Activated CD4-positive, alpha-beta T cell treated with anti-CD3 and anti-CD28 coated beads for 48 hours (primary cell): ENCODE measurements at places on chromosomes 5 and 9.

- no peak for DNase-seq
Measured at GRCh38 chr5:111266491-111266890, 42.3 kb downstream of the CAMK4 start.

DNA sequence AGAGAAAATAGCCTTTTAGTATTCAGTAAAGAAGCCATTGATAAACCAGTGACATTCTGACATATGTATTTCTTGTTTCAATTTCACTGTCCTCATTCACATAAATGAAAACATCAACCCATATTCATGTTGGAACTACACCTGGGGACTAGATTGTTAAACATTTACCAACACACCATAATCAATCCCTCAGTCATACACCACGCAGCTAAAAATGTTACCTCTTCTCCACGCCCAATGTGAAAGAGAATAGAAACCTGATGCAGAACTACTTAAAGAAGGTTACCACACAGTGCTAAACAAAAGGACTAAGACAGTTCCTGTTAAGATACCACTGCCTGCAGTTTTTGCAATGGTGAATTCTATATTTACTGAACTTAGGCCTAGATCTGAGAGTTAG, 518.9 kb downstream of the PRELID2 start:
- no peak for DNase-seq

- no peak for DNase-seq
Measured at GRCh38 chr9:109477258-109478050, 20.7 kb downstream of the PTPN3 start.

DNA sequence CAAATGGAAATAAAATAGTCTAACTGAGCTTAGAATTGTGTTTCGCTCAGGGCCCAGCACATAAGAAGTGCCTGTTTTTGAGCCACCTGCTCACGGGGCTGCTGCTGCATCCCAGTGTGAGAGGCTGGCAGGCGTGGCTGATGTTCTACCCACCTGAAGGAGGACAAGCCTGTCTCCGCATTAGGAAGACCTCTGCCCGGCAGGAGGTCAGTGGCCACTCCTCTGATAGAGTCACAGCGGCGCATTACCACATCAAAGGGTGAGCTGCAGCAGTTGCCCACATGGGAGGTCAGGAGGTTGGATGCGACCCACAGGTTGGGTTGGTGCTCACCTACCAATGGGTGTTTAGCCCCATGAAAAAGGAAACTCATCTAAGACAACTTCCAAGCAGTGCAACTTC, 3.7 kb upstream of the SLC6A7 start:
- DNase-seq, result no peak

- no peak for DNase-seq
Measured at GRCh38 chr5:58241389-58241788, 218.5 kb downstream of the PLK2 start.

GRCh38 chr5:89546657-89547056, 663.7 kb upstream of the MEF2C start:
- no peak for DNase-seq

DNA sequence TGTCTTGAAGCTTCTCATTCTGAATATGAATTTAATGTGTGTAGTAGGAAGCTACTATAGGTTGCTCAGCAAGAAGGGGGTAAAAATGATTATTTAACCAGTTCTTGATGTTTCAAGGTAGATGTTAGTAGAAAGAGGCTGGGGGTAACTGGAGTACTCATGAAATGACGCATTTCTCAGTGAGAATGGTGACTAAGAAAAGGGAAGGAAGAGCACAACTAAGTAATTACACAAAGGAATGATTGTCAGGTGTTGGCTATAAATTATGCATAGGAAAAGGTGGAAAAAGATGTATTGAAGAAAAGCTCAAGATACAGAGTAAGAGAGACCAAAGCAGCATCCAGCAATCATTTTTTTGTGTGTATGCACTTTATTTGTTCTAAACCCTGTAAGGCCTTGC, 1.4 kb upstream of the PSIP1 start:
- DNase-seq, result no peak

- DNase-seq, result no peak
Measured at GRCh38 chr9:6873857-6874256, 116.1 kb downstream of the KDM4C start.

DNA sequence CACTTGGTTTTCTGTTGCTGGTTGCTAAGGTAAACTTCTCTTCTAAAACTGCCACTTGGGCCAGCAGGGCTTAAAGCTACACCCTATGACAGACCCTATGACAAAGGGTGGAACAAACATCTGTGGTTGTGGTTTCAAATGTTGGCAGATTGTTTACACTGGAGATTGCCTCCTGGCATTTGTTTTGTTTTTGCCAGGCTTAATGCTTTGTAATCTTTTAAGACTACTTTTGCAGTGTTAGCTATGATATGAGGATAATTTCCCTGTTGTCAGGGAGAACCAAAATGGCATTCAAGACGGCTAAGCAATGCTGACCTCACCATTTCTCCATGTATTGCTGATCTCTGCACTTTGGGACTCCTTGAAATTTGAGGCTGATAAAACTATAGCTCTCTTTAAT, 50.3 kb downstream of the MAMDC2 start:
- DNase-seq, result no peak

- no peak for DNase-seq
Measured at GRCh38 chr9:90240541-90240940, 402.1 kb downstream of the DIRAS2 start.

DNA sequence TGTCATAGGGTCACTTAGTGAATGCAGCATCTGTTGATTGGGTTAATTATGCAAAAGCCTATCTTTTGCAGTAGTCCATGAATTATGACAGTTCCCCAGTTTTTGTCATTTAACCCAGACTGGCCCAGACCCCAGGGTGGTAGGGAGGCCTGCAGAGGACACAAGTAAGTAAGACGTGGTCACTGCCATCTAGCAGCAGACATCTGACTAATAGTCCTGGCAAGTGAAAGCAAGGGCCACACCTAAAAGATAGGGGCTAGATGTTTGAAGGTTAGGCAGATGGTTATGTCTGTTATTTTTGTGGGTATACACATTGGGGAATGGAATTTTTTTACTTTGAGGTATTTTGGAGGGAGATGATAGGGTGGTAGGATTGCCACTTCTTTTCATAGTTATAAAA, 48.0 kb downstream of the RAB14 start:
- no peak for DNase-seq

GRCh38 chr5:89187883-89188465, 305.0 kb upstream of the MEF2C start:
- no peak for DNase-seq

- DNase-seq, result no peak
Measured at GRCh38 chr9:3506164-3506563, 19.6 kb downstream of the RFX3 start.

GRCh38 chr5:73151766-73152410, 21.1 kb upstream of the TMEM174 start:
- no peak for DNase-seq

GRCh38 chr5:163303718-163304117, 133.7 kb upstream of the CCNG1 start:
- DNase-seq, result no peak

DNA sequence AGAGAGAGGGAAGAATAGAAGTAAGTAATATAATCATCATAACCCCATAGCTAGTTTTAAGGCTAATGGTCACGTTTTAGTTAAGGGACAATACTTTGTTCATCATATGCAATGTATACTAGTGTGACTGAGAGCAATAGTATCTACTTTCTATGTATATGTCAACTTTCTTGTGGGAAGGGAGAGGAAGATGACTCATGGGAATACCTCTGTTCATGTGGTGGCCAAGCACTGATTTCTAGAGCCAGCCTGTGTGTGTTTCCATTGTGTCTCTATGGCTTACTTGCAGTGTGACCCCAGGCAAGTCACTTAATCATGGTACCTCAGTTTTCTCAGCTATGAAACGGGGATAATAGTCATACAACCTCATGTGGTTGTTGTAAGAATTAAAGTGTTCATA, 639.6 kb downstream of the CETN3 start:
- DNase-seq, result no peak

- no peak for DNase-seq
Measured at GRCh38 chr9:124513376-124513994, 6.3 kb upstream of the NR5A1 start.

GRCh38 chr5:56323505-56323904, 90.4 kb upstream of the ANKRD55 start:
- DNase-seq, result peak; percentile 46

DNA sequence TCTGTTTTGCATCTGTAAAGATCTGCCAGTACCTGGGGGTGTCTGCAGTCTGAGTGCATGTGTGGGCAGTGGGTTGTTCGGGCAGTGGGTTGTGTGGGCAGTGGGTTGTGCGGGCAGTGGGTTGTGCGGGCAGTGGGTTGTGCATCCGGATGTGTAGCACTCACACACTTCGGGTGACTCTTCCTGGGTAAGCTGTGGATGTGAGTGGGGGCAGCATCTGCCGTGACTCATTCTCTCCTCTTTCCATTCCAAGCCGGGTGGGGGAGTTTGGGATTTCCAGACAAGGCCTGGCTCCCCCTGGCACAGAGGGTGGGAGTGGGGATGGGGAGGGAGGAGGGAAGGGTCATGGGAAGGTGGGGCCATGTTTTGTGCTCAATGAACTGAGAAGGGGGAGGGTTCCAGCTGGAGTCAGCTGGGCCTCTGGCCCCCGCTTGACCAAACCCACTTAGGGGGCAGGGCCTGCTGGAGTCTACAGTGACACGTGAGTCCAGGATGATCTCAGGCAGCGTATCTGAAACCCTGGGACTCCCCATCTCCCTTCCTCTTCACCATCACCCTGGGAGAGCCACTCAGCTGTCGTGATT, 8.3 kb downstream of the CRB2 start:
- no peak for DNase-seq

DNA sequence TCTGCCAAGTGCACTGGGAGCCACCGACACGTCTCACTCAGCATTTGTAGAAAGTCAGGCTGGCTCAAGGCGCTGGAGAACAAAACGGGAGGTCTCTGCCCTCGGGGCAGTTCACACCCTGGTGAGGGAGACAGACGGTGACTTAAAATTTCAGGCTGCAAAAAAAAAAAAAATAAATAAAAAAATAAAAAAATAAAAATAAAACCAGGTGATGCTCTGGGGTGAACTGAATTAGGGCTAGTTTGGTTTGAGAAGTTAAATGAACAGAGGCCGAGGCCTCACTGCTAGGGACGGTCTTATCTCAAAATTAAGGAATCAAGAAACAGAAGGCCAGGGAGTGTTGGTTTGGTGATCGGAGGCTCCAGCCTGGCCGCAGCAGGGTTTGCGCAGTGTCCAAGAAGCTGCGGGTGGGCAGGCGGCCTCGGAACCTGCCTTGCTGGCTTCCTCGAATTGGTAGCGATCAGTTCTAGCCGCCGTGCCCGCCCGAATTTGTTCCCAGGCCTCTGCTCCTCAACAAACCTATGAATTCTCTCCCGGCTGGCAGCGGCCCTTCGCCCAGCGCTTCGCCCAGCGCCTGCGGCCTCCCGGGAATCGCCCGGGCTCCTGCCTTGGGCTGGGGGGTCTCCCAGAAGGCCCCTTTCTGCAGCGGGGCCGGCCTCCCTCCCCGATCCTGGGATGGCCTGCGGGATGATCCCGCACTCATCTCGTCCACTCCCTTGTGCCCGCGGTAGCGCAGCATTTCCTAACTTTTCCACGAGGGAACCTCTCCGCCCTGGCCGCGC, 1.5 kb downstream of the NKX2-5 start:
- no peak for DNase-seq

- no peak for DNase-seq
Measured at GRCh38 chr5:179269781-179270543, 75.3 kb downstream of the ADAMTS2 start.
